ENCODE measurements at places on chromosomes 2 and 18.

- DNase-seq, result no peak
Observed at GRCh38 chr2:158255257-158255656, 153.6 kb downstream of the UPP2 start.

GRCh38 chr2:230225486-230225885 is at the start of gene SP140:
Gene SP140, plus strand, starts transcription at chr2:230225736. Its CDS starts 109 bp downstream, at chr2:230225845.
- DNase-seq, result peak; percentile 52

- DNase-seq, result no peak
Observed at GRCh38 chr2:204645018-204645773, 99.9 kb downstream of the PARD3B start.

GRCh38 chr18:46051731-46052461 is 20.2 kb downstream of the PSTPIP2 start:
- DNase-seq, result no peak

DNA sequence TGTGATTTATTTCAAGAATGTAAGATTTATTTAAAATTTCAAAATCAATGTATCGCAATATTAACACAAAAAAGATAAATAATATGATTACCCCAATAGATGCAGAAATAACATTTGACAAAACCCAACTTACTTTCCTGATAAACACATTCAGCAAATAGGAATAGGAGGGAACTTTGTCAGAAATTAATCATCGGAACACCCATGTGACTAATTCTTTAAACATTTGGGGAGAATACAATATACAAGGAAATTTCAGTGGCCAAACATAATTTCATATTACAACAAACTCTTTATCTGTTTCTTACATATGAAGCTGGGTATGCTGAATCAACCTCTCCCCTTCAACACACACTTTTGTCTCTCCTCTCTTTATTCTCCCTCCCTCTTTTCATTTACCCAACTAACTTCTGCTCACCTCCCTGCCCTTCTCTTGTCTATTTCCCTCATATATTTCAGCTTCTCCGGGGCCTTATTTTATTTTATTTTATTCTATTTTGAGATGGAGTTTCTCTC is 309.6 kb upstream of the CNTNAP5 start:
- DNase-seq, result no peak

DNA sequence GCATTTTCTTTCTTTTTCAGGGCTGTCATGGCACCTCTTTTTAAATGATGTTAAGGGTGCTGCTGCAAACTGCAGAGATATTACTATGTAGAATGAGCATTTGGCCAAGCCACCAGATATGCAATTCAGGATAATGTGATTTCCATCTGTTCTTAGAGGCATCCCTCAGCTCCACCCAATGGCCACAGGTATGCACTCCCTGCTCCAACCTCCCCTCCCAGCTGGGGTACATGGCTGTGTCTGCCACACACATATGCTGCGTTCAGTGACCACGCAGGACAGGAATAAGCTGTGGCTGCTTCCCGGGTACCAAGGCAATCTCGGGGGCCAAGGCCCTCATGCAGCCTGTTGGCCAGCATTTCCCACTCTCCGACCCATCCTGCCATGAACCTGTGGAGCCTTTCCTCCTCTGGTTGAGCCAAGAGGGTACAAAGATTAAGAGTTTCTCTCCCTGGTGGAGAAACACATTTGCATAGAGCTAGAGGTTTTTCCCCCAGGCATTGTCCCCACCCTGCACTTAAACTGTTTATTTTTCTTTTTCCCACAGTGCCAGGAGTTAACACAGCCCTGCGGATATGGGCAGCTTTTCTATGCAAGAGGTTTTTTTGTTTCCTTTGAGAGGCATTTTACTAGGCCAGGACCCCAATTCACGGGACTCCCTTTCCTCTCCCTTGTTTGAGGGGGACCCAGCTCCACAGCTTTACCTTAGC is 147.0 kb downstream of the GCA start:
- no peak for DNase-seq

- no peak for DNase-seq
Observed at GRCh38 chr2:219010162-219010756, 17.0 kb upstream of the CRYBA2 start.

- DNase-seq, result no peak
Observed at GRCh38 chr18:69689121-69689759, 258.4 kb downstream of the CD226 start.

DNA sequence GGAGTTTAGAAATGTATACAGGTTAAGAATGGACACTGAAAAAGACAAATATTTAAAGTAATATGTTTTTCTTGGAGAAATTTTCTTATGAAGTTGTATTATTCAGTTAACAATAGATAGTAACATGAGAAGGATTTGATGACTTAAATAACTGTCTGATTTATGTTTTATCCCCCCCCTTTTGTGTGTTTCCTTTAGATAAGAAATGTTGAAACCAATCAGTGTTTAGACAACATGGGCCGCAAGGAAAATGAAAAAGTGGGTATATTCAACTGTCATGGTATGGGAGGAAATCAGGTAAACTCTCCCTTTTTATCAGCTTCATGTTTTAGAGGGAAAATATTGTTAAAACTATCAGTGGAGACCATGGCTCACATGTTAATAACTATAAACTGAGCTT is 289.7 kb upstream of the KCNJ3 start:
- no peak for DNase-seq

- no peak for DNase-seq
Observed at GRCh38 chr2:128663371-128664050, 344.8 kb upstream of the HS6ST1 start.

- no peak for DNase-seq
Observed at GRCh38 chr18:32315881-32316280, 126.0 kb downstream of the MEP1B start.

- DNase-seq, result no peak
Observed at GRCh38 chr18:11751341-11752115, 62.5 kb downstream of the GNAL start.

DNA sequence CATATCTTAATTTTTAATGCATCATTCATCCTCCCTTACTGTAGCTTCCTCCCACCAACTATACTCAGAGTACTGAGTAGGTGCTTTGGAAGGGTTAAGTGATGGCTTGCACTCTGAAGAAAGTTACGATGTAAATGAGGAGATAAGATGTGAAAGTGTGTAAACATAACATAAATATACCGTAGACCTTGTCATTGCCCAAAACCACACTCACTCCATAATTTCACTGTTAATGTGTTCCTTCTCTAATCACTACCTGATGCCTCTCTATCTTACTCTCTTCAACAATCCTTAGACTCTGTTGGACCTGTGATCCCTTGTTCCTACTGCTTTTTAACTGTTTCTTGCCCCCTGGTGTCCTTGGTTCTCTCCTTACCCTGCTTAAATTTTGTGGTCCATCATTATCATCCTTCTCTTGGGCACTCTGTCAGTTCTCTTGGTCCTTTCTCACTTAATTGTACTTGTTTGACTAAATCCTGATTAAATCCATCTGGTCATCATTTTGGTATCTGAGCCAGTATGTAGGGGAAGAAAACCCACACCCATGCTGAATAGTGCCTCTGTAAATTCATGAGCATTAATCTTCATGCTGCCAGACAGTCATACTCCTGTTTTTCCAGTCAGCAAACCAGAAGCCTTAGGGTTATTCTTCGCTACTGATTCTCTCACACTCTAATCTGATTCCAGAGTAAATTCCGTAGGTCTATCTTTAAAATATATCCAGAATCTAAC is 45.0 kb downstream of the PMS1 start:
- DNase-seq, result no peak

DNA sequence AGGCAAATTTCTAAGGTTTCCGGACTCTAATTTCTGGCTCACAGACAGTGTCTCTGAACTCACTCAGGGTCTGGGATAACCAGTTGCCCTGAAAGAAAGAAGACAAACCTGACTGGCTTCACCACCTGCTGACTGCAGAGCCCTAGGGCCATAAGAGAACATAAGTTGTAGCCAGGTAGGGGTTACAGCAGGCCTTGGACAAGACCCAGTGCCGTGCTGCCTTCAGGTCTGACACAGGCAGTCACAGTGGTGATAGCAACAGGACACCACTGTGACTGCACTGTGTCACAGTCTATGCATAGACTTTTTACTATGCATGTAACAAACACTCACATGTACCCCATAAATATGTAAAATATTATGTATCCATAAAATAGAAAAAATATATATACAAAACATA is 508.5 kb downstream of the PID1 start:
- DNase-seq, result no peak

- DNase-seq, result no peak
Observed at GRCh38 chr2:2621855-2622254, 290.8 kb upstream of the MYT1L start.

DNA sequence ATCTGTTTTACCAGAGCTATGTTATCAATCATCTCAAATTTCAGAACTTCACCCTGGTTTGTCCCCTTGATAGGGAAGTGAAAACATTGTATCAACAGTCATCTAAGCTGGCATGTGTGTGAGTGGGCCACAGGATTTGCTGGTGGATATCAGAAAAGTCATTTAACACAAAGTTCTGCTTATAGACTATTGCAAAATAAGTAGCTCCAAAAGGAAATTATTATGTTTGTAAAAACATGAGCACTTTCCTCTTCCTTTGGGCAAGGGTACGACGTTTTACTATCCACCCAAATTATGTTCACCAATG is 20.7 kb upstream of the COPS8 start:
- no peak for DNase-seq

- no peak for DNase-seq
Observed at GRCh38 chr2:37582481-37583220, 88.8 kb downstream of the CDC42EP3 start.

GRCh38 chr2:174555998-174556397 is 41.6 kb downstream of the WIPF1 start:
- no peak for DNase-seq

DNA sequence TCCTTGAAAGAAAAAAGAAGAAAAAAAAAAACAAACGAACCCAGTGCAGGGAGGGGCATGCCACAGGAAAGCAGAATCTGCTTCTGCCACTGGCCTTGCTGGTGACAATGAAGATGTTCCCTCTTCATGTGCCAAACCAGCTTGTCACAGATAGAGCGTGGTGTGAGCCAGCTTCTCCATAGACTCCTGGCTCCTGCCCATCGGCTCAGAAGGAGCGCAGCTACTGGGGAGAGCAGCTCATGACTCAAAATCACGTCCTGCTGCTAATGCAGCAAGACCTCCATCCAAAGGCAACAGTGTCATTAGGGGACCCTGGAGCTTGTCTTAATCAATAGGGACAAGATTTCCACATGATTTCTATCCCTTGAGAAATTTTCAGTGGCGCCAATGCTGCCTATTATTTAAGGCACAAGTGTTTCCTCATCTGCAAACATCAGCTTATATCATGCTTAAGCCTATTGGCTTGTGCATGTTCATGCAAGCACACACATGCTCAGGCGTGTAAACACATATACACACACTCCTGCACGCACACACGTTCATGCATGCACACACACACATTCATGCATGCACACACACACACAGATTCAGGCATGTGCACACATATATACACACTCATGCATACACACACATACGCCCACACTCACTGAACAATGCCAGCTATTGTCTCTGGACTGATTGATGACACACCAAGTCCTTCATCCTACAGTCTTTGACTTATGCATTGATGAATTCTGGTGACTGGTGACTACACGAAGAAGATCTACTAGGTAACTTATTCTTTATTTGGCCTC is 682.0 kb upstream of the ID2 start:
- no peak for DNase-seq

- DNase-seq, result no peak
Observed at GRCh38 chr2:48313036-48313877, 216.7 kb upstream of the STON1 start.

GRCh38 chr2:191151331-191151730 is 537 bp upstream of the STAT4 start:
- no peak for DNase-seq

DNA sequence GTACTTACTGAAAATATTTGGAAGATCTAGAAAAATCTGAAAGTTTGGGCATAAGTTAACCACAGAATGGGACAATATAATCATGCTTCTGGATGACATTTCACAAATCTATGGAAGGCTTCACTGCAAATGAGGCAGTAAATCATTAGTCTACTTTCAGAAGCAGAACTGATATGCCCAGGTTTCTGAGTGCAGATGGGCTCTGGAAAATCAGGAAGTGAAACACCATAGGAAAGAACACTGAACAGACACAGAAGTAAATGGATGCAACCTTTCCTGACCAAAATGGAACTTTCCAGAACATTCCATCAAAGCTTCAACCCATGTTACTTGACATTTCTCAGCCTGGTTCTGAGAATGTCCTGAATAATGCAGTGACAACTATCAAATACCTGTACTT is 55.1 kb downstream of the KCNG3 start:
- no peak for DNase-seq

Data from Right ventricle myocardium superior (tissue), 1 donor.